ENCODE measurements at places on chromosomes 3 and 15. TPM values are rescaled to one million over a fixed set of nuclear protein-coding genes. Genes with fewer than 3 reads are reported as not detected.

DNA sequence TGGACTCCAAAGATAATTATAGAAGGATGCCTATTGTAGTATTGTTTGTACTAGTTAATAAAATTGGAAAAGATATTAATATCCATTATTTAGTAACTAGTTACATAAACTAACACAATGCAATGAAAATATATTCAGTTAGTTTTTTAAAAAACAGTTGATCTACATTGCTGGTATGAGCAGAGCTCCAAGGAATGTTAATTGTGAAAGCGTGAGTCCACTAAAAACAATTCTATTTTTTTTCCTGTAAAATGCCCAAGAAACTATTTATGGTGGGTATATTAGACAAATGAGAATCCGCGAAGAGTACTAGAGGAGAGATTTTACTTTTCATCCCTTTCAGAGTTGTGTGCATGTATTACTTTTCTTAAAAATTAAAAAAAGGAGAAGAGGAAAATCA is 104.3 kb downstream of the MCTP2 start:
- peaks cover 5% of the 10 kb centered on the region for H3K36me3 ChIP-seq
- no peak for DNase-seq
- H3K27me3 ChIP-seq, result no peaks in the 10 kb centered on the region
- H3K27ac ChIP-seq, result no peak overlapping the region

DNA sequence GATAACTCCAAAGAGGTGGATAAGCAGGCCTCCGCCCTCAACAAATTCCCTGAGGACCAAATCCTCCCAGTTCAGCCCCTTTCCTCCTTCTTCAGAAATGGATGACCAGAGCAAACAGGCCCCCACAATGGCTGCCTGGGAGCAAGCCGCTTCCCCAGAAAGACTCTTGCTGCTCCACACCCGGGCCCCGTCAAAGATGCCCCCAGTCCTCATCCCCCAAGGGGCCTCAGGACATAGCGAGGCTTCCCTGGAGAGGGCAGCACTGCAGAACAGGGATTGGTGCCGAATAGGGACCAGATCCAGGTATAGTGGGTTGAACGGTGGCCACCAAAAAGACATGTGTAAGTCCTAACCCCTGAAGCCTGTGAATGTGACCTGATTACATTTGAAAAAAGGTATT is 502.3 kb downstream of the SHQ1 start:
- H3K27ac ChIP-seq, result no peak overlapping the region
- H3K36me3 ChIP-seq, result no peaks in the 10 kb centered on the region
- no peaks in the 10 kb centered on the region for H3K27me3 ChIP-seq
- H3K4me3 ChIP-seq, result no peak overlapping the region

Gene MASP1
- polyA plus RNA-seq, result not detected

Gene CHRNA5
- 0.81 TPM for polyA plus RNA-seq

- no peaks in the 10 kb centered on the region for H3K36me3 ChIP-seq
- no peak for DNase-seq
- no peaks in the 10 kb centered on the region for H3K4me1 ChIP-seq
- H3K27me3 ChIP-seq, result no peaks in the 10 kb centered on the region
- no peak overlapping the region for H3K4me3 ChIP-seq
- H3K27ac ChIP-seq, result no peak overlapping the region
Observed at GRCh38 chr3:146968204-146968651, 363.1 kb upstream of the PLSCR5 start.

- no peaks in the 10 kb centered on the region for H3K36me3 ChIP-seq
- H3K27me3 ChIP-seq, result no peaks in the 10 kb centered on the region
- H3K4me3 ChIP-seq, result peak overlapping the region; percentile 97
- H3K4me1 ChIP-seq, result no peaks in the 10 kb centered on the region
- H3K27ac ChIP-seq, result peak overlapping the region; percentile 50
Observed at GRCh38 chr3:66501483-66502244, 842 bp upstream of the LRIG1 start.

DNA sequence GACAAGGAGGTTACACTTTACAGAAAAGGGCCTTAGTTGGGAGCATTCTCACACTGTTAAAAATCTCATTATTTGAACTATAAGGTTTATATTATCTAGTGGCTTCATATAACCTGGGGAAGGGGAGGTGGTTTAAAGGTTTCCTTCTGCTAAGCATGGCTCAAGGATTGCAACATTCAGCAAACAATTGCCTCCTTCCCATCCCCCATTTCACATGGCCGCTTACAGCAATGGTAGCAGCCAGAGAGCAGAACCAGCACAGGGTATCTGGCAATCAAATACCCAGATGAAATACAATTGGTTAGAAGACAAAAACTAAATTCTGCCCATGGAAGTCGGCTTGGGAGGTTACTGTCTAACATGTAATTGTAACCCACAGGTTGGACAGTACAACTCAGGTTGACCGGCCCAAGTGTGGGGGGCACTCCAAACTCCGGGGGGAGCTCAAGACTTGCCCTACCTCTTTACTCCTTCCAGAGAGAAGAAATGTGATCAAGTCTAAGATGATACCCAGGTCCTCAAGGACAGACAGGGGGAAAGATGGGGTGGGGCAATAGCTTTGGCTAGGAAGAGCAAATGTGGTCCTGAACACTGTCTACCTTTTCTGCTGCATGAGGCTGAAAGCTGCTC is 15.5 kb downstream of the ETV5 start:
- H3K36me3 ChIP-seq, result no peaks in the 10 kb centered on the region
- no peak overlapping the region for H3K4me3 ChIP-seq
- H3K4me1 ChIP-seq, result peaks cover 4% of the 10 kb centered on the region
- H3K27me3 ChIP-seq, result no peaks in the 10 kb centered on the region
- no peak overlapping the region for H3K27ac ChIP-seq

Gene LYZL4
- not detected for polyA plus RNA-seq

GRCh38 chr3:901953-902778 is 190.7 kb upstream of the CNTN6 start:
- no peak overlapping the region for H3K27ac ChIP-seq
- H3K4me3 ChIP-seq, result no peak overlapping the region
- no peak for DNase-seq
- H3K36me3 ChIP-seq, result no peaks in the 10 kb centered on the region
- H3K27me3 ChIP-seq, result no peaks in the 10 kb centered on the region

GRCh38 chr3:167246252-167246651 is 133.8 kb downstream of the ZBBX start:
- no peak overlapping the region for H3K27ac ChIP-seq
- H3K27me3 ChIP-seq, result no peaks in the 10 kb centered on the region
- DNase-seq, result peak; percentile 40
- H3K4me3 ChIP-seq, result no peak overlapping the region
- peaks cover 3% of the 10 kb centered on the region for H3K4me1 ChIP-seq

DNA sequence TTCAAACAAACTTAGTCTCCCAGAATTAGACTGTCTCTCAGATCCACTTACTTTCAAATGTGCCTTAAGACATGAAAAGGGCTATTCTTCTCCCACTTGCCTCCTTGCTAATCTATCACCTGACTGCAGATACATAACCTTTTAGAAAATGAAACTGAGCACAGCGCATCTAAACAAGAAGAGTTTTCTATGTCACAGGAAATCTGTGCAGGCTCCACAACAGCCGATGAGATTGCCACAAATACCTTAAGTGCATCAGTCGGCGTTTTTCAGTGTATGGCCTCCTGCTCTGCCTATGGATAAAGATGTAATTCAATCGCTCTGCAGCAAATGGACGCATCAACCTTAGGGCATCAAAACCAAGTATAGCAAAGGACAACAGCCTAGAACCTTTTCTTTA is 544.2 kb downstream of the FOXP1 start:
- H3K4me3 ChIP-seq, result no peak overlapping the region
- no peak for DNase-seq
- H3K4me1 ChIP-seq, result peaks cover 3% of the 10 kb centered on the region
- H3K36me3 ChIP-seq, result peaks cover 8% of the 10 kb centered on the region
- H3K27ac ChIP-seq, result no peak overlapping the region

- no peaks in the 10 kb centered on the region for H3K27me3 ChIP-seq
- no peaks in the 10 kb centered on the region for H3K36me3 ChIP-seq
- H3K4me1 ChIP-seq, result no peaks in the 10 kb centered on the region
- no peak for DNase-seq
- peak overlapping the region; percentile 84 for H3K27ac ChIP-seq
- H3K4me3 ChIP-seq, result peak overlapping the region; percentile 50
Observed at GRCh38 chr15:100341239-100341749, 481 bp downstream of the ADAMTS17 start.

Gene TADA3
- 41.1 TPM for polyA plus RNA-seq

Gene ZNF660
- polyA plus RNA-seq, result 0.51 TPM

Gene LRRIQ4
- 0.13 TPM for polyA plus RNA-seq
